ENCODE measurements at places on chromosomes 3 and 15. TPM values are rescaled to one million over a fixed set of nuclear protein-coding genes. Genes with fewer than 3 reads are reported as not detected.

The KLHL40 gene
- total RNA-seq, result not detected

GRCh38 chr3:194809382-194809781 is 123.7 kb downstream of the FAM43A start:
- no peak for DNase-seq

The FILIP1L gene
- 25.5 TPM for total RNA-seq

- DNase-seq, result no peak
Measured at GRCh38 chr3:68378631-68379030, 553.7 kb downstream of the TAFA4 start.

GRCh38 chr3:120853416-120853815 is 54.6 kb upstream of the STXBP5L start:
- no peak for DNase-seq
